Spinal cord (tissue), 10 donors: ENCODE measurements at places on chromosomes 6 and 20. TPM values are rescaled to one million over a fixed set of nuclear protein-coding genes. Genes with fewer than 3 reads are reported as not detected.

GRCh38 chr20:38985603-38986170, 23.5 kb downstream of the DHX35 start:
- no peak overlapping the region for H3K4me3 ChIP-seq
- H3K27ac ChIP-seq: no peak overlapping the region
- peaks cover 11% of the 10 kb centered on the region for H3K36me3 ChIP-seq
- no peak for DNase-seq
- no peaks in the 10 kb centered on the region for H3K4me1 ChIP-seq

GRCh38 chr6:55443238-55444134, 116.2 kb downstream of the GFRAL start:
- H3K4me1 ChIP-seq: no peaks in the 10 kb centered on the region
- H3K4me3 ChIP-seq: no peak overlapping the region
- H3K27ac ChIP-seq: no peak overlapping the region
- H3K36me3 ChIP-seq: no peaks in the 10 kb centered on the region
- no peaks in the 10 kb centered on the region for H3K27me3 ChIP-seq
- no peak for DNase-seq

DNA sequence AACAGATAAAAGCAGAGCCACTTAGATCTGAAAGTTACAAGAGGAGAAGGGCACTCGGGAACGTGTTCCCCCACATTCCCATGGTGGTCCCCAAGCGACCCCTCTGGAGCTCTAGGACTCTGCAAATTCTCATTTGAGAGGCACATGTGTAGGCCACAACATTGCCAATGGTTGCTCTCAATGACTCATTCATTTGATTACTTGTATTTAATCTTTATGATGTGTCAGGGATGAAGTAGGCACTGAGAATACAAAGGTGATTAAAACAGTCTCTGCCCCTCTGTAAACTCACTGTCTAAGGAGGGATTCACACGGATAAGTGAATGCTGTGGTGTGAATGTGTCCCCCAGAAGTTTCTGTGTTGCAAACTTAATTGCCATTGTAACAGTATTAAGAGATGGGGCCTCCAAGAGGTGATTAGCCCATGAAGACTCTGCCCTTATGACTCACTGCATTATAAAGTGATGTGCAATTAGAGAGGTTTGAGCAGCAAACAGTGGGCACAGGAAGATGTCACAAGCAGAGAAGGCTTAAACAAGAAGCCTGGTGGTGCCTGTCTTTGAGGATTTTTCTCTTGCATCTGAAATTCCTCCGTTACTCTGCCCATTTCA, 34.0 kb upstream of the TRAM2 start:
- no peak for DNase-seq
- H3K4me3 ChIP-seq: no peak overlapping the region
- no peaks in the 10 kb centered on the region for H3K27me3 ChIP-seq
- H3K27ac ChIP-seq: no peak overlapping the region
- H3K4me1 ChIP-seq: no peaks in the 10 kb centered on the region

- no peak for DNase-seq
- no peak overlapping the region for H3K27ac ChIP-seq
- no peak overlapping the region for H3K4me3 ChIP-seq
- no peaks in the 10 kb centered on the region for H3K27me3 ChIP-seq
Observed at GRCh38 chr6:126123226-126123625, 136.9 kb downstream of the TRMT11 start.

DNA sequence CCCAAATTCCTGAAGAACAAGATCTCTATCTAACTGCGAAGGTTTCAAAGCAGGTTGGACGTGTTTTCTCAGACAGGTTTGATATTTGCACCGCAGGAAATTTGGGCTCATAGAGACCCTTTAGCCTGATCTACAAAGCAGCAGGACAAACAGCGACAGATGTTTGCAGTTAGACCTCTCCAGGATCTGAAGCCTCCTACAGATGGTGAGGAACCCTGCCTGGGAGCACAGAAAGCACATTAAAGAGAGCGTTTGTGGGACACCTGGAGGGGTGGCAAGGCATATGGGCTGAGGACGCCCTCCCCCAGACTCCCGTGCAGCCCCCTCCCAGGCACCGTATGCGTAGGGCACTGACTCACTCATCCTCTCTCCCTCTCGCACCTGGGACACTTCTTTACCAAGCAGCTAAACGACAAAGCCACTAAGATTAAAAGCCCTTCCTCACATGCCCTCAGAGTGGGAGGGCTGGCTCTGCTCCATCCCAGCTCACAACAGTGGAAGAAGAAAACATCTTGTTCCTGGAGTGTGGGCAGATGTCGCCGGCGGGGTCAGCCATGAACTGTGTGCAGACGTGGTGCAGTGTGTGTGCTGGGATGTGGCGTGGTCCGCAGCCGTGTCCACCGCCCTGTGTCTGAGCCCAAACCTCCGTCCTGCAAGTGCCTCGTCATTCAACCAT, 249.7 kb upstream of the AFDN start:
- no peak overlapping the region for H3K4me3 ChIP-seq
- H3K27ac ChIP-seq: no peak overlapping the region

DNA sequence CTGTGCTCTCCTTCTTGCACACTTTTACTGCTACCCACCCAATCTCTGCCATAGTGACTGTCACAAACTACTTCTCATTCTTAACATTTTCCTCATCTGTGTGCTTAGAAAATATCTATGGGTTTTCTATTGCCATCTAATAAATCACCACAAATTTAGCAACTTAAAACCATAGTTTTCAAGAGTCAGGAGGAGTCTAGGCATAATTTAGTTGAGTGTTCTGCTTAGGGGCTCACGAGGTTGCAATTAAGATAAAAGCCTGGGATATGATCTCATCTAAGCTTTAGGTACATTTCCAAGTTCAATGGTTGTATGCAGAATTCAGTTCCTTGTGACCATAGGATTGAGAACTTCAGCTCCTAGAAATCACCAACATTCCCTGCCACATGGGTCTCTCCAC, 98.8 kb downstream of the CLVS2 start:
- H3K27ac ChIP-seq: no peak overlapping the region
- H3K36me3 ChIP-seq: no peaks in the 10 kb centered on the region
- H3K27me3 ChIP-seq: no peaks in the 10 kb centered on the region
- H3K4me3 ChIP-seq: no peak overlapping the region

DNA sequence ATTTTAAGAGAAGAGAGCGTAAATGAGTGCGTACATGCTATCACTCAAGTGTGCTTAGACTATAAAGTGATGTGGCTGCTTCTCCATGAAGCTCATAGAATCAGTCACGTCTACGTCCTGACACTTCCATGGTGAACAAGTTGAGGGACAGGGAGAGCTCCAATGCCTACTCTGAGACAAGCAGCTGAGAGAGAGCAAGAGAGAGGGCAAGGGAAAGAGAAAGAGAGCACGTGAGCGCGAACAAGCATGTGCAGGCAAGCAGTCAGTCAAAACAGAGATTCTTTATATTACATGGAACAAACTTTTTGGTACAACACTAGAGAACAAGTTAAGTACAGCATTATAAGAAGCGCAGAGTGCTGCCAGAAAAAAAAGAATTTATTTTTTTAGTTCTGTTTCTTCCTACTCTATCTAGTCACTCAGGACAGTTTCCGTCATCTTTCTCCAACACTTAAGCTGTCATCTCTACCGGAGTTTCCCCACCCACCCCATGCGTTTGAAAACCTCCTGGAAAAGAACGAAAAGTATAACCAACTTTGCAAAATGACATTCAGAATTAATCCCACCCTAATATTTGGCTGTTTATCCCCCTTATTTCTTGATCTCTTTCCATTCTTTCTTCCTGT, 61.8 kb downstream of the EPB41L2 start:
- H3K36me3 ChIP-seq: no peaks in the 10 kb centered on the region
- H3K27ac ChIP-seq: peak overlapping the region; percentile 10
- H3K27me3 ChIP-seq: no peaks in the 10 kb centered on the region
- no peak for DNase-seq

DNA sequence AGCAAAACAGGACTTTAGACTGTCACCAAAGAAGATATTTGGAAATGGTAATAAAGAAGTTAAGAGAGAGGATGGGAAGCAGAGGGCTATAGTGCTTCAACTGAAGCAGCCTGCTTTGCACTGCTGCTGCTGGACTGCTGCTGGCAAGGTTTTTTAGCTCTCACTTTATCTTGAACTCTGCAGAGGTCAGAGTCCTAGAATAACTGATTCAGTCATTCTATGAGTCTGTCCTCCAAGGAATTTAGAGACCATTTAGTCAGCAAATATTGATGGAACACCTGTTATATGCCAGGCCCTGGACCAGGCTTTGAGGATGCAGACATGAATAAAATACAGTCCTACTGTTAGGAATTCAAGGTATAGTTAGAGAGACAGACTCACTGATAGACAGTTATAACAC, 9.1 kb upstream of the SAYSD1 start:
- no peak for DNase-seq
- H3K4me3 ChIP-seq: no peak overlapping the region
- H3K36me3 ChIP-seq: no peaks in the 10 kb centered on the region
- no peak overlapping the region for H3K27ac ChIP-seq

- no peaks in the 10 kb centered on the region for H3K36me3 ChIP-seq
- no peak for DNase-seq
- H3K4me3 ChIP-seq: no peak overlapping the region
- H3K4me1 ChIP-seq: no peaks in the 10 kb centered on the region
- H3K27me3 ChIP-seq: no peaks in the 10 kb centered on the region
Observed at GRCh38 chr6:37752718-37753117, 55.0 kb upstream of the MDGA1 start.

STX11 gene
- 0.94 TPM for total RNA-seq

NKAPL gene
- 3.3 TPM for total RNA-seq

SPEF1 gene
- 2.8 TPM for total RNA-seq

EFCAB8 gene
- 0.22 TPM for total RNA-seq

TRPC4AP gene
- 35.8 TPM for total RNA-seq
